ENCODE measurements at places on chromosomes 6 and 20.
A peak's percentile ranks its signal among the peaks of the same experiment; 100 is the strongest.

DNA sequence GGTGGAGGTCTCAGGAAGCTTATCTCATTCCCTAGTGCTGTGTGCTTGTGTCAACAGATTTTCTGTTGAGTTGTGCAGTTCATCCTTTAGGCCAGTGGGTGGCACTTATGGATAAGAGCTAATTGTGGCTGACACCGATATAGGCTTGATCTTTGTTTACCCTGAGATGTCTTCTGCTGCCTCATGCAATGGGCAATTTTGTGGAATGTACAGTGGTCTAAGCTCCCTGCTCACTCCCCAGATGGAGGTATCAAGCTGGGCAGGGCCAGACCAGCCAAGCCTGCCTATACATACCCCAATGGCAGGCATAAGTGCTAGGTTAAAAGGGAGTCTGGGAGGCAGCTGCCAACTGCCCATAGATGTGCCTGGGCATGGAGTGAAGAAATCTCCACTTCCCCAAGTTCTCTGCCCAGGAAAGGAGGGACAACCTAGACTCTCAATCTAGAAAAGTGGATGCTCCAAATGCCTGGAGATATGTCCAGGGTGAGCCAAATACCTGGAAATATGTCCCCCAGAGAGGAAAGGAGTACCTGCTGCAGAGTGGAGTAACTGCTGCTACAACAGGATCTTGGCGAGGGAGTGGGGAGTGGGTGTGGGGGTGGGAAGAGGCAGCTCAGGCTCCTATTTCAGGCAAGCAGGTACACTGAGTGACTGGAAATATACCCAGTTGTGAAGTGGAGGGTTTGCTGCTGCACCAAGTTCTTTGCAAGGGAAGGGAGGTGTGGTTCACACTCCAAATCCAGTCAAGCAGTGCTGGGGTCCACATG is 53.2 kb upstream of the ARG1 start:
- DNase-seq = no peak

- peak; percentile 70 for DNase-seq
These were observed at the start of gene ZCCHC3 for GRCh38 chr20:297098-297924. Gene ZCCHC3, plus strand, starts transcription at chr20:297570. Its CDS starts 17 bp downstream, at chr20:297587.

GRCh38 chr20:42173440-42173839 is 555.3 kb upstream of the CHD6 start:
- no peak for DNase-seq

GRCh38 chr6:44386364-44386928 is 1.1 kb upstream of the CDC5L start:
- DNase-seq = no peak

DNA sequence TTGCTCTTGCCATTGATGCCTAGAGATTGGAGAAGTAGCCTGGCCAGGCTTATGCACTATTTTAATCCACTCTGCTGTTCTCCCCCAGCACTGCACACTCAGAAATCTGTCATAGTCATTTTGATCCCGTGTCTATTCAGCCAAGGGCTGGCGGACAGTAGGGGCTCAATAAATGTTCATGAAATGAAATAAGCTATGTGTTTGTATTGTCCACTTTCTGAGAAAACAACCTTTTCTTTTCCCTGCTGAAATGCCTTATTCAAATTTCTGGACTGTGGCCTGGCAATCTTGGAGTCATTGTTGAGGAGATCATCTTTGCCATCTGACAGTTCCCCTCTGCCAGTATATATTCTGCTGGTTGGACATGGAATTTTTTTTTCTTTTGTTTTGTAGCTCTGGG is 550.4 kb upstream of the MAP3K7 start:
- no peak for DNase-seq

DNA sequence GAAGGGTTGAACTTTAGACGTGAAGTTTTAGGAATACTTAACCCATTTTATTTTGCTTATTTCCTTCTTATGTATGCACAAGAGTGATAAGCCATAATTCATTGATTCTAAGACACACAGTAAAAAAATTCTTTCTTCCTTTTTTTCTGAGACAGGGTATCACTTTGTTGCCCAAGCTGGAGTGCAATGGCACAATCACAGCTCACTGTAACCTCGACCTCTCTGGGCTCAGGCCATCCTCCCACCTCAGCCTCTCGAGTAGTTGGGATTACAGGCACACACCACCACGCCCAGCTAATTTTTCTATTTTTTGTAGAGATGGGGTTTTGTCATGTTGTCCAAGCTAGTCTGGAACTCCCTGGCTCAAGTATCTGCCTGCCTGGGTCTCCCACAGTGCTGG is 116.6 kb upstream of the RNF24 start:
- DNase-seq = no peak

- DNase-seq = no peak
These were observed 305.7 kb upstream of the FLRT3 start for GRCh38 chr20:14643146-14643545.

- no peak for DNase-seq
These were observed 353.9 kb downstream of the BCKDHB start for GRCh38 chr6:80460257-80460865.

- no peak for DNase-seq
These were observed 19.9 kb downstream of the PLN start for GRCh38 chr6:118567974-118568373.

GRCh38 chr6:61755739-61756138 is 530.3 kb downstream of the KHDRBS2 start:
- no peak for DNase-seq

DNA sequence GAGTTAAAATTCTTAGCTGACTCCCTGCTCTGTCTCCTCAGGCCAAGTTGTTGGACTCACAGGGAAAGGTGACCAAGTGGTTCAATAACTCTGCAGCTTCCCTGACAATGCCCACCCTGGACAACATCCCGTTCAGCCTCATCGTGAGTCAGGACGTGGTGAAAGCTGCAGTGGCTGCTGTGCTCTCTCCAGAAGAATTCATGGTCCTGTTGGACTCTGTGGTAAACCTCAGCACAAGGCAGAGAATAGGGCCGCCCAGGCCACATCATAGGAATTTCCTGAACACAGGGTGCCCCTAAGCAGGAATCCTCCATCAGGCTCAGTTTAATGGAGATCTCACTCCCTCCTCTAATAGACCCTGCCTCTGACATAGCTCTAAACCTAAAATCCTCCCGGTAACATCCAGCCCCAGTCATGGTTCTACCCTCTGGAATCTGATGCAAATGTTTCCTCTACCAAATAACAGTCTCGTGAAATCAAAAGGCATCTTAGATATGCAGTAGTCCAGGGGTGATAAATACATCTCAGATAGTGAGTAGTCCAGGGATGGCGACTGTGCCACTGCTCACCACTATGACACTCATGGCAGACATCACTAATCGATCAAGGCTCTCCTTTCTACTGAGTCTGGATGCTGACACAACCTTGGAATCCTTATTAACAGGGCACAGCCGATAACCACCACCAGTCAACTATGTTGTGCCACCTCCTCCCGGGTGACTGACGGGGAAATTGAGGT is 18.3 kb downstream of the BPIFB1 start:
- no peak for DNase-seq

GRCh38 chr6:19059102-19059501 is 672.0 kb downstream of the RNF144B start:
- no peak for DNase-seq

GRCh38 chr6:126461045-126461444 is 121.1 kb downstream of the CENPW start:
- no peak for DNase-seq

DNA sequence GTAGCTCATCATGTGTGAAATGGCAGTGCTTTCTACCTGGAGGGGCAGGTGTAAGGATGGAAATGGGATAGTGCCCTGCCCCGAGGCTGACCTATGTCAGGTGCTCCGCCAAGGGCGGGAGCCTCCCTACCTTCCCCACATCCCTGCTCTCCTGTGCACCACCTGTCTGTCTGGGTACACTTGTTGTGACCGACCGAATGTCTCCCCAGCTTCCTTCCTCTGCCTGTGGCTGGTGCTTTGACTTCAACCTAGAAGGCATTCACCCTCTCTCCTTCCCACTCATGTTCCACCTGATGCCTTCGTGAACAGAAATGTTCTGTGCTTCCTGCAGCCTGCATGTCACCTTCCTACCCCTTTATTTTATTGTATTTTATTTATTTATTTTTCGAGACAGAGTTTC is 114.8 kb downstream of the SCML4 start:
- no peak for DNase-seq

DNA sequence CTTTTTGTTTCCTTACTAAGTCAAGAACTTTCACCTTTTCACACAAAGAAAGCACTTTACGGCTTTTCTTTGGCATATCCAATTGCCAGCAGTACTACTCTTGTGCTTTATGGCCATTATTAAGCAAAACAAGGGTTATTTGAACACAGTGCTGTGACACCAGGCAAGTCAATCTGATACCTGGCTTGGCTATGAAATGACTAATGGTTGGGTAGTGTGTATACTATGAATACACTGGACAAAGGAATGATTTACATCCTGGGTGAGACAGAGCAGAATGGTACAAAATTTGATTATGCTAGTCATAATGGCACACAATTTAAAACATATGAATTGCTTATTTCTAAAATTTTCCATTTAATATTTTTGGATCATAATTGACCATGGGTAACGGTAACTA is 22.1 kb upstream of the ADGRF1 start:
- no peak for DNase-seq

DNA sequence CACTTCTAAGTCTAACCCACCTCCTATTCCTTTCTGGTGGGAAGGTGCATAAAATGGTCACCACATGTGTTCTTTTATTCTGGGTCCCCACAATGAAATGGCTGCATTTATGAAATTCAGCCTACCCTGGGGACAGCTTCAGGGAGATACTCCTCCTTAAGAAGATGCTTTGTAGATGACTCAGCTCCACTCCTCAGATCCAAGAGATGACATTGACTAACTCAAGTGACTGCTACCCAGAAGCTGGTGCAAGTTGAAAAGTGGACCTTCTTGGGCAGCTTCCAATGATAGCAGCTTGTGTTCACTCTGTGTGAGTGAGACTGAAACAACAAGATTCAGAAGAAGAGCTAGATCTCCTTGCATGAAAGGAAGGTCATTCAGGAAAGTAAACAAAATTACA is 113.4 kb downstream of the SCP2D1 start:
- no peak for DNase-seq

- no peak for DNase-seq
These were observed 145.5 kb upstream of the ZNF217 start for GRCh38 chr20:53738945-53739798.

GRCh38 chr20:23304616-23305015 is 46.0 kb upstream of the NXT1 start:
- no peak for DNase-seq

DNA sequence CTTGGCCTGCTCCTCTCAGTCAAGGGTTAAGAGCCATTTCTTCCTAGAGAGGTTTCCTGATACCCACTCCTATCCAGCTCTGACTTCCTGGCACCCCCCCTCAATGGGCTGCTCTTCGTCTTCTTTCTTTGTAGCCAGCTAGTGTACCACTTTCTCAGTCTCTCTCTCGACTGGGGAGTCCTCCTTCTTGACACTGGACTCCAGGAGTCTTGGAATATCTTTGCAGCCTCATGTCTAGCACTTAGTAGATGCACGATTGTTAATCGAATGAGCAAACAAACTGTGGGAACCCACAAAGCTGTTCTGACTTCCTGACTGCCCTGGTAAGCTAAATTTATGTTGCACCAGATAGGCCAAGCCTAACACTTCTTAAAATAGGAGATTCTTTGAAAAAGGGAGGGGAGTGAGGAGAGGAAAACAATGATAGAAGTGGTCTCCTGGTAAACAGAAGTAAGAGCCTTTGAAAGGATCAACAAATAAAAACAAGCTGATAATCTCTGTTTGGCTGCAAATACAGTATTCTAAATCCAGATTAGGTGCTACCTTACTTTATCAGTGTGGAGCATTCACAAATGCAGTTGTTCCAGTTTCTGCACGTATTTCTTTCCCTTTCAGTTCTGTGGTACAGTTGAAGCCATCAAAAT is 160.1 kb upstream of the CITED2 start:
- no peak for DNase-seq

- no peak for DNase-seq
These were observed 23.4 kb downstream of the COL21A1 start for GRCh38 chr6:56223995-56224394.

GRCh38 chr20:60361761-60362395 is 403.7 kb downstream of the CDH26 start:
- DNase-seq = no peak

DNA sequence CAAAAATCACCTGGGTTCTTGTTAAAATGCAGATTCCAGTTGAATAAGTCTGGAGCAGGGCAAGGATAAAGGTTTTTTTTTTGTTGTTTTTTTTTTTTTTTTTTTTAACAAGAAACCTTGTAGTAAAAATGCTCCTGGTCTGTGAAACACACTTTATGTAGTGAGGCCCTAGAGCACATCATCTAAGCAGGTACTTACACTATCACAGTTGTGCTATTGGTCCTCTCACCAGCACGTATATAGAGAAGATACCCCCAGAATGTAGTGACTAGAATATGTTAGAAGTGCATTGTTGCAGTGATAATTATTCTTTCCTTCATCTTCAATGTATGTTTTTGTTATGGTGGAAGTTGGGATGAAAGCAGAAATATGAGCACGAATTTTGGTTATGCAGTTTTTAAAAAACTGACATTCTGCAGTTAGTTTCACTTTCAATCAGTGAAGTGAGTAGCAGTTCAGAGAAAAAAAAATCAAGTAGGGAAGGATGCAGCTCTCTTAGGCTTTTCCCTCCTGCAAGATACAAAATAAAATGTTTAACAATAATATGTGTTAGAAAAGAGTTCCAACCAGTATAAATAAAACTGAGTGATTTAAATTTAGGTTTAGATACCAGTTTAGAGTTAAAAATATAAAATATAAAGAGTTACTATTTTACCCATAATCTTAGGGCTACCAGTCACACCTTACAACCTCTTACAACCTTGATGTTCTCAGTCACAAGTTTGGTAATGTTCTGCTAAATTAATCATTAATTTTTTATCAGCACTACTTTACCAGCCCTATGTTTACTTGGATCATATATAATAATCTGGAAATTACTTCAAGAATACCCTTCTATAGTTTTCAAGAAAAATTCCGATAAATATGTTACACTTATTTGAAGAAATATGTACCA is 9.2 kb upstream of the DEFB113 start:
- DNase-seq = no peak

DNA sequence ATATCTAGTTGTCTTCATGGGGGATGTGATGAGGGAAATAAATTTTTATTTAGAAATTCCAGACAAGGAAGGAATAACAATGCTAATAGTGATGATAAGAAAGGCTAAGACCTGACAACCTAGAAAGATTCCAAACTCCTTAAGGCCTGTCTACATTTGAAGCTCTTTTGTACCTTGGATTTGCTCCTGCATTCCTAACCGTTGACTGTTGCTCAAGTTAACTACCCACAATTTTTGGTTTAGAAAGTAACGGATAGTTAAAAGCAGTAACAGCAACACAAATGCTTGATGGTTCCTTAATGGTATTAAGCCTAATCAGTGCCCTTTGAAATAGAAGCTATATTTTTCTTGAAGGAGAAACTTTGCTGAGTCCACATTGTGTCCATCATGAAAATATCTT is 52.9 kb downstream of the TRMT11 start:
- no peak for DNase-seq

- no peak for DNase-seq
These were observed 61.4 kb downstream of the LY86 start for GRCh38 chr6:6649824-6650349.

DNA sequence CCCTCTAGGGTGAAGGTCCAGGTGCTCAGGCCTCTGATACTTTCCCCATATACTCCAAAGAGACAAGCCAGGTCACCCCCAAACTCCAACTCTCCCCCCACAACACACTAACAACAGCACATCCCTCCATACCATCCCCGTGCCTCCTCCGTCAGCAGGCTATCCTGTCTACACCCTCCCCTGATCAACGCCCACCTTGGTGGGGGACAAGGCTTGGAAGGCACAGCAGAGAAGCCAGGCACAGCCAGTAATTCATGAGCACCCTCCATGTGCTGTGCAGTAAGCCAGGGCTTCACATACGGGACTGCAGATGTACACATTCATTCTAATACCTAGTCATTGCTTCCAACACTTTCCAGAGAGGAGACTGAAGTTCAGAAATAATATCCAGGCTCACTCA is 57.6 kb downstream of the TRERF1 start:
- no peak for DNase-seq
